ENCODE measurements at places on chromosomes 5 and 9.

DNA sequence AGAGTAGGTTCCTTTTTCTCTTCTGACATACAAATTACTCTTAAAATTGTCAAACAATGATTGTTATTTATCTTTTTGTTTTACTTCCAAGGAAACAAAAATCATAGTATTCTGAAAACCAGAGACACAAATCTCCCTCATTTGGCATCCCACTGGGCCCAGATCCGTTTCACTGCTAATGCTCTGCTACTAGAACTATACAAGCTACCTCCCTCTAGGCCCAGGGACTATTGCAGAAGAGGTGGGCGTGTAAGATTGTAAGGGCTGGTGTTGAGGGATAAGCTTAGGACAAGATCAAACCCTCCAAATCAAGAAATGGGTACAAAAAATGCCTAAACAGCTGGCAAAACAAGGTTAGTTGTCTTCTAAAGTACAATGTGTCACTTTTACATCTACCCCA is 928.9 kb upstream of the CDH10 start:
- DNase-seq, result no peak

- no peak for DNase-seq
These were observed 7.1 kb upstream of the DOCK2 start for GRCh38 chr5:169629847-169630548.

DNA sequence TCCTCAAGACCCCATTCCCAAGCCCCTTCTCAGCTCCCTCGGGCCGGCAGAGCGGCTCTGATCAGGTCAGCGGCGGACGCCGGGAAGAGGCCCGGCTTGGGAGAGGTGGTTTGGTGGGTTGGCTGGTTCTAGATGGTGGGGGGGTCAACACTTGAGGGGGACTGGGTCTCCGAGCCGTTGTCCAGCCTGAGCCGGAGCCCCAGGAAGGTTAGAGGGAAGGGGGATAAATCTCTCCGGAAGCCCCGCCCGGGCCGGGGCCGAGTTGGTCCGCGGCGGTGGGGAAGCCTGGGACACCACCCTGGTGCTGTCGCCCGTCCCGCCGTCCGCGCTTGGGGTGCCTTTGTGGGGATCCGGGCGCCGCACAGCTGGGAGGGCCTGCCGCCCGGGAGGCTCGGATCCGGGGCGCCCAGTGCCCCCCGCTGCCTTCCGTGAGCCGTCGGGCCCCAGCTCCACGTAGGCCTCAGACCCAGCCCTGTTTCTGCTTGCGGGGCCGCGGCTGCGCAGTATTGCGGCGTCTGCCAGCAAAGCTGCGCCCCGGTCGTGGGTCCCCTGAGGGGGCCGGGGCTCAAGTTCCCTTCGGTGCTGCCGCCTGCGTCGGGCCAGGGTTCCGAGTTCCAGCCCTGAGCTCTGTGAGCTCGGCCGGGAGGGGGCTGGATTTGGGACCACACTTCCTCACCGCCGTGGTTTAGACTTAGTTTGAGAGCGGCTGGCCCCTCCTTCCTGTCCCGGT is 542 bp upstream of the TRIM52 start:
- DNase-seq, result peak; percentile 75

GRCh38 chr9:16315720-16316119 is 554.8 kb downstream of the BNC2 start:
- no peak for DNase-seq

GRCh38 chr9:87674565-87675299 is 51.2 kb upstream of the CTSL start:
- DNase-seq, result no peak

- DNase-seq, result no peak
These were observed 244.2 kb downstream of the AUH start for GRCh38 chr9:91117474-91117891.

DNA sequence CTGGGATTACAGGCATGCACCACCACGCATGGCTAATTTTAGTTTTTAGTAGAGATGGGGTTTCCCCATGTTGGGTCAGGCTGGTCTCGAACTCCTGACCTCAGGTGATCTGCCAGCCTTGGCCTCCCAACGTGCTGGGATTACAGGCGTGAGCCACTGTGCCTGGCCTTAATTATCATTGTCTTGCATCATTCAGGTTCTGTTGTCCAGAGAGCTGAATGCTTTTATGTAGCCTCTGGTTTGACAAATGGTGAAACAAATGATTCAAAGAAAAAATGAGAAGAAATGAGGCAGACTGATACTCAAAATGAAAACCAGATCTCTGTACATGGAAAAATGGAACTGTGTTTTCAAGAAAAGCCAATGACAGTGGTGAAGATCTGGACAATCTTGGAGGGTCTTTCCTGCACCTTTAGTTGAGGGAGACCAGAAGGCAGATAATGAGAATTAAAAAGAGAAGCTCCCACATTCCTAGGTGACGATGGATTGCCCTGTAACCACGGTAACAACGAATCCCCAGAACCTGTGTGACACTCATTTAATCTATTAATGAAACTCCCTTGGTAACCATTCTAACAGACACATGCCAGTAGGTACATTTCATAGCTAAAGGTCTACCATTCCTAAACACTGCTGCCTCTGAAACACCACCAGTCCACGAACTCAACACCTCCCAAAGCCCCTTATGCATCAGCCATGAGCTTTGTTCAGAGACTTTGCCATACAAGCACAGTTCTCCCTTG is 1.6 kb downstream of the TEX48 start:
- no peak for DNase-seq
